ENCODE measurements at places on chromosomes 3 and 15. TPM values are rescaled to one million over a fixed set of nuclear protein-coding genes. Genes with fewer than 3 reads are reported as not detected.

Gene NUP210
- 76.8 TPM for total RNA-seq

Gene P3H2
- 102 TPM for total RNA-seq

Gene SLC28A2
- not detected for total RNA-seq

Gene BNC1
- 0.13 TPM for total RNA-seq

Gene FAM131A
- 14.1 TPM for total RNA-seq

Gene IGSF11
- not detected for total RNA-seq

Gene CLDN1
- total RNA-seq: 1.4 TPM

Gene MAP6D1
- 1.9 TPM for total RNA-seq

Gene SLC15A2
- 7.2 TPM for total RNA-seq

Gene IQCF5
- not detected for total RNA-seq

Gene SMAD6
- 11.9 TPM for total RNA-seq

Gene SAMD7
- total RNA-seq: not detected

Gene SCAANT1
- not detected for total RNA-seq

Gene SLC38A3
- total RNA-seq: not detected

Gene CHRD
- total RNA-seq: 10.8 TPM

Gene FETUB
- not detected for total RNA-seq

Gene LYSMD4
- total RNA-seq: 5.8 TPM

Gene TM4SF1
- total RNA-seq: 114 TPM

Gene DPH6
- 21.8 TPM for total RNA-seq

Gene ECE2
- not detected for total RNA-seq

Gene TMCO5A
- total RNA-seq: not detected

Gene MEGF11
- not detected for total RNA-seq

Gene MSL2
- 46.9 TPM for total RNA-seq

Gene ARGFX
- not detected for total RNA-seq

Gene LMAN1L
- total RNA-seq: 55.3 TPM

Gene TERC
- 1.5 TPM for total RNA-seq

Gene WNT7A
- 1.4 TPM for total RNA-seq

Gene CCDC54
- not detected for total RNA-seq

Gene KY
- not detected for total RNA-seq

Gene NTRK3
- total RNA-seq: 0.33 TPM
